Fibroblast of skin of back (primary cell): ENCODE measurements at places on chromosomes 2 and 18.

DNA sequence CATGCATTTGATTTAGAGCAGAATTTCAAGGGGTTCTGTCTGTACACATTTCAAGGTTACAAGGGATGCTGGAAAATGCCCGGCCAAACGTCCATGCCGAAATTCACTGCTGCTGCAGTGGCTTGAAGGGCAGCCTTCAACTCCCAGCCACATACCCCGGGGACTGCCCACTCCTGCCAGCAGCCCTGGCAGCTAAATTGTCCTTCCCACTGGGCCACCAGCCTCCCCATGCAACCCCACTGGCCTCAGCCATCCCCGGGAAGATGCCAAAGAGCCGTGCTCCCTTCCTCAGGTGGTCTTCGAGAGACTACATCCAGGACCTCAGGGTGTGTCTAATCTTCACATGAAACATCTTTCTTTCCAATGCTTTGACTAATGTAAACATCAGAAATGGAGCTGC lies 478.7 kb upstream of the MYT1L start:
- DNase-seq: no peak

- peak; percentile 77 for DNase-seq
Observed at GRCh38 chr2:73979686-73980085, 5.0 kb upstream of the TET3 start.

GRCh38 chr18:46343931-46344372 lies 239.8 kb downstream of the HAUS1 start:
- DNase-seq: no peak

DNA sequence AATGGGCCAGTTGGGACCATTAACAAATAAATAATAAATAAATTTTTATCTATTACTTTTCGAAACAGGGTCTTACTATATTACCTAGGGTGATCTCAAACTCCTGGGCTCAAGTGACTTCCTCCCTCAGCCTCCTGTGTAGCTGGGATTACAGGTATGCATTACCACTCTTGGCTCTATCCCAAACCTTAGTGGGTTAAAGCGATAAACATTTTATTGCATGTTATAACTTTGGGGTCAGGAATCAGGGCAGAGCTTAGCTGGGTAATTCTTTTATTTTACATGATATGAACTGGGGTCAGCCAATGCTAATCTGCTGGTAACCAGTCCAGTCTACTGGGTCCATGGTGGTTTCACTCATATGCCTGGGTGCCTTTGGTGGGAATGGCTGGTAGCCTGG lies 127.8 kb downstream of the MYO3B start:
- no peak for DNase-seq

DNA sequence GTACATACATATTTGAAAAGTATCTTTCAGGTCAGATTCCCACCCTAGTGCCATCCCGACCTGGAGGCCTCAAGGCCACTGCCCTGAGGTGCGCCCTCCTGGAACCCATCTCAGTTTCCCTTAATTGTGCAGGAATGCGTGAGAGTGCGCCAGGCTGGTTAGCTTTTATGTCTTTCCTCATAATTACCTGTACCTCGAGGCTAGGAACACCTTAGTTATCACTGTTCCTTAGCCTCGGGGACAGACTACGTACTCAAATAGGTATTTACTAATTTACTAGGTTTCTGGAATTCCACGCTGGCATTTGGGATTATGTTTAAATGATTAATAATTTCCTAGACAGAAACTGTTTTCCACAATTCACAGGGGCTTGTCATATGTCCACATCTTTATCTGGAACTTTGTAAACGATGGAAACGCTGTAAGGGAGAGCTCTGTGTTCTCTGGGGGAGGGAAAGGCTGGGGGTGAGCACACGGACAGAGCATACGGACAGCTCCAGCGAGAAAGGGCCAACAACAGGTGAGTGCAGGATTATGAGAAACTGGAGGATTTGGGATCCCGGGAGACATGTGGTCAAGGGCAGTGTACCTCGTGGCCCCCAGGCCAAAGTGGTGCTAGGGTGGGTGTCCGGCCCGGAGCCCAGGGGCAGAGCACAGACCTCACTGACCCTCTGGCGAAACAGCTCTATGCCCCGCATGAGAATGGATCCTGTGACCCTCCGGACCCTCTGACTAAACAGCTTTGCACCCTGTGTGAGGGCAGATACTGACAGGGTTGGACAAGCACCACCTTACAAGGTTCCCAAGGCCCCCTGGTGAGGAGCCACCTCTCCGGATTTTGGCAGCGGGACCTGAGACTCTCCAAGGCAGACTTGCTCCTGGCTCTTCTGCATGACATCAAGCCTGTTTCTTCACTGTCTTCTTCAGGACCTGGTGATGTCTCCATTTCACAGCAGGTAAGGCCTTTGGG lies 102.0 kb upstream of the PXDN start:
- no peak for DNase-seq

- no peak for DNase-seq
Observed at GRCh38 chr2:101860157-101860556, 131.6 kb upstream of the IL1R2 start.

DNA sequence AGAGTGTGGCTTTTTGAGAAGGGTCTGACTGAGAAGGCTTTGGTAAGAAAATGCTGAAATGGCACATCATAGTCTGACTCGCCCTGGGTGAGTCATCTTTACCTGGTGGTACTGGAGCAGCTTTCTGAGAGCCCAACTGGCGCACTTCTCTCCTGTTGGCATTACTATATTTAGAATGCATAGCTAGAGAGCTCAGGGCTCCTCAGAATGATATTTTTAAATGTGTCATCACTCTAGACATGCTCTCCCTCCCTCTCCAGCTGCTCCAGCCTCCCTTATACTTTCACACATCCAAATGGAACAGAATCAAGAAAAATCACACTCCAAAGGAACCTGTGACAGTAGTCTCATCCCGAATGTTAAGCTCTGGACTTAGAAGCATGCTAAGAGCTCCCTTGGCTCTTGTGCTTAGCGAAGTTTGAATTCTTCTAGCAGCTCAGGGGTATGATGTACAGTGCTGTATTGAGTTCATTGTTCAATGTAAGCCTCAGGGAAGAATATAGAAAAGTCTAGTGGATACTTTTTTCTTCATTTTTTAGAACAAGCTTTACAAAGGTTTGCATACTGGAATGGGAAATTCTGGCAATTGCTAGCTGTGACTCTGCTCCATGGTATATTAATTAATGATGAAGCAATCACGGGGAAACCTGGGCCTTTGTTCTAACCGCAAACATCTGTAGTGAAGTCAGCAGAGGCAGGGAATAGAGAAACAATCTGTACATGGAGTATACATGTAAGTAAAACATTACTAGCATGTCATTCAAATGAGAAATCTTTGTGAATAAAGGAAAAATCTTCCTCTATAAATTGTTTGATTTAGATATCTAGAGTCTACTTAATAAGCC lies 751.2 kb upstream of the NRXN1 start:
- peak; percentile 65 for DNase-seq

DNA sequence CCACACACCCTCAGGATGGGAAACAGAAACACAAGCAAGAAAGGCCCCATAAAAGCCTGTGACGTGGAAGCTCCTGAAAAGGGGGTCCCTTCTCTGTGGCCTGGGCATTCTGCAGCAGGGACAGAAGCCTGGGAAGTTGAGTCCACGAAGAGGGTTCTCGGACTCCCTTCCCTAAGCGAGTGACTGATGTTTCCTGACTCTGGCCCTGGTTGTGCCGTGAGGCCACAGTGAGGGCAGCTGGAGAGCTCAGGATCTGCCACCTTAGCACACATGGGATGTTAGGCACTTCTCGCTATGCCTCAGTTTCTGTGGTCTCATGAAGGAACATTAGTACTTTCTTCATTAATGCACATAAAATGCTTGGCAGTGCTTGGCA lies 87.2 kb upstream of the ZFP36L2 start:
- DNase-seq: no peak

DNA sequence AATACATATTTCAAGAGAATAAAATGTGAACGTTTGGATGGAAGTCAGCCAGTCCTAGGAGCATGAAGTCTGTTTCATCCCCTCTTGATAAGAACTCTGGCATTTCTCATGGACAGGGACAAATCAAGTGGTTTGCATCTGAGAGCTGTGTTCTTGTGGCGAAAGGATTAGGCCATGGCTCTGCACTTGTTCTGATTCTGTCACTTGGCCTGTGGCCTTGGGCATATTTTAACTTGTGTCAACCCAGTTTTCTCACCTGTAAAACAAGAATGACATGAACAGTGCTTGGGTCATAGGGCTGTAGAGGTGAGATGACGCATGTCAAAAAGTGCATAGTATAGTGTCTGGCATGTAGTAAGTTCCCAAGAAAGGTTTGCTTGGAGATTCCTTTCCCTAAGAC lies 125.8 kb downstream of the MGAT5 start:
- DNase-seq: no peak

DNA sequence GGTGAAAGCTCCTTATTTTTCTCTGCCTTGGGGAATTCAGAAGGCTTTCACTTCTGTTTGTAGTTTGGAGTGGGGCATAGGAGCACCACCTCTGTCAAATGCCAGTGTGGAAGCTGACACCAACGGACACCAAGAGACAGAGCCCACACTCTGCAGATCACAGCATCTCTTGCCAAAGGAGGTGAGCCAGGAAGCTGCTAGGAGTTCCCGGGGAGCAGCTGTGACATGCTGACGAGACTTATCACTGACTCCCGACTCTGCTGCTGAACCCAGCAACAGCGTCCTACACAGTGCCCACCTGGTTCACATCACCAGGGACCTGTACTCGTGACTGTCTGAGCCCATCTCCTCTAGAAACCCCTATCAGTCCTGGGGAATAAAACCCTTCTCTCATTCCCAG lies 8.1 kb downstream of the TEX51 start:
- no peak for DNase-seq

DNA sequence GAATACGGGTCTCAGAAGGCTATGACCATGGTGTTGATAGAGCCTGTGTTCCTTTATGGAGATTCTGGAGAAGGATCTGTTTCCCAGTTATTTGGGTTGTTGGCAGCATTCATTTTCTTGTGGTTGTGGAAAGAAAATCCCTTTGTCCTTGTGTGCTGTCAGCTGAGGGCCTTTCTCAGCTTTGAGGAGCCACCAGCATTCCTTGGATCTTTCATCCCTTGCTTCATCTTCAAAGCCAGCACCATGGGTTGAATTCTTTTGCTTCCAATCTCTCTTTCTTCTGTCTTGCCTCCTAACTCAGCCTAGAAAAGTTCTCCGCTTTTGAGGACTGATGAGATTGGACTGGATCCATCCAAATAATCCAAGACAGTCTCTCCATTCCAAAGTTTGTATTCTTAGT lies 103.2 kb upstream of the MMADHC start:
- DNase-seq: peak; percentile 31

- no peak for DNase-seq
Observed at GRCh38 chr2:218961229-218961628, 1.8 kb downstream of the CDK5R2 start.

- peak; percentile 67 for DNase-seq
Observed at GRCh38 chr18:74945774-74946545, 263.0 kb downstream of the PTGR3 start.

GRCh38 chr18:73750052-73750451 lies 397.6 kb downstream of the FBXO15 start:
- DNase-seq: no peak

- DNase-seq: no peak
Observed at GRCh38 chr2:55985406-55985805, 61.8 kb upstream of the EFEMP1 start.

GRCh38 chr2:2050446-2050845 lies 280.6 kb downstream of the MYT1L start:
- DNase-seq: no peak

GRCh38 chr2:151394509-151394908 lies 15.2 kb upstream of the RIF1 start:
- DNase-seq: no peak

- DNase-seq: no peak
Observed at GRCh38 chr2:65159261-65159660, 29.4 kb upstream of the RAB1A start.

DNA sequence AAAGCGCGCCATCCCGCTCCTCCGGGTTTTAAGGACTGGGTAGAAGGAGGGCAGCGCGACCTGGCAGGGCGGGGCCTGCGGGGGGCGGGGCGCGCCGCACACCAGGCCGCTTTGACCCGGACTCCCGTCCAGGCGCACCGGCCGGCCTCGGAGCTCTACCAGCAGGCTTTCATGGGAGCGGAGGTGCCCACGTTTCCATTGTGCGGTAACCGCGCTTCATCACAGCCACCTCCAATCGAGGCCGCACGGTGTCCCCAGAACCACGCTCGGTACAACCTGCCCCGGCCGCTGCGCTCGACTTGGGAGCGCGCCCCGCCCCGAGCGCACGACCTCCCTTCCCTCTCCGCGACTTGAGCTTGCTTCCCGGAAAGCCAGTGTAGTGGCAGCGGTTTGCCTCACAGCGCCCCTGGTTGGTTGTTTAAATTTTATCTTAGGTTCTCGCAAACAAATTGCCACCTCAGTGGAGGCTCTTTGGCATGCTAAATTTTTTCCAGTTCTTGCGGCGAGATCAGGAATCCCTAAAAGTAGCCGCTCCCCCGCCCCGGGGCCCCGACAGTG lies 280 bp upstream of the CYP1B1 start:
- peak; percentile 83 for DNase-seq

- no peak for DNase-seq
Observed at GRCh38 chr2:149423630-149424029, 93.2 kb downstream of the LYPD6 start.

DNA sequence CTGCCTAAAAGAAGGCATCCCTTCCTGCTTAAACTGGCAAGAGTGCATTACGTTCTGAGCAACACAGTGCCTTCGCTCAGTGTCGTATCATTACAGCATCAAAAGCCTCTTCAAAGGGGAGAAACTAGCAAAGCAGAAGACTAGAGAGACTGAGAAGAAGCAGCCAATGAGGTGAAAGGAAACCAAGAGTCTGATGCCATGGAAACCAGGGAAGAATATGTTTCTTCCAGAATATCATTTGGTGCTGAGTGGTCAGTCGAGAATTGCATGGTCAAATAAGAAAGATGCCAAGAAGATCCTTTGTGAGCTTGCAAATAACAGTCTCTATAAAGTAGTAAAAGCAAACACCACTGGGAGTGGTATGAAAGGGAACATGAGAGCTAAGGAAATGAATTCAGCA lies 312.1 kb upstream of the CHST9 start:
- no peak for DNase-seq

DNA sequence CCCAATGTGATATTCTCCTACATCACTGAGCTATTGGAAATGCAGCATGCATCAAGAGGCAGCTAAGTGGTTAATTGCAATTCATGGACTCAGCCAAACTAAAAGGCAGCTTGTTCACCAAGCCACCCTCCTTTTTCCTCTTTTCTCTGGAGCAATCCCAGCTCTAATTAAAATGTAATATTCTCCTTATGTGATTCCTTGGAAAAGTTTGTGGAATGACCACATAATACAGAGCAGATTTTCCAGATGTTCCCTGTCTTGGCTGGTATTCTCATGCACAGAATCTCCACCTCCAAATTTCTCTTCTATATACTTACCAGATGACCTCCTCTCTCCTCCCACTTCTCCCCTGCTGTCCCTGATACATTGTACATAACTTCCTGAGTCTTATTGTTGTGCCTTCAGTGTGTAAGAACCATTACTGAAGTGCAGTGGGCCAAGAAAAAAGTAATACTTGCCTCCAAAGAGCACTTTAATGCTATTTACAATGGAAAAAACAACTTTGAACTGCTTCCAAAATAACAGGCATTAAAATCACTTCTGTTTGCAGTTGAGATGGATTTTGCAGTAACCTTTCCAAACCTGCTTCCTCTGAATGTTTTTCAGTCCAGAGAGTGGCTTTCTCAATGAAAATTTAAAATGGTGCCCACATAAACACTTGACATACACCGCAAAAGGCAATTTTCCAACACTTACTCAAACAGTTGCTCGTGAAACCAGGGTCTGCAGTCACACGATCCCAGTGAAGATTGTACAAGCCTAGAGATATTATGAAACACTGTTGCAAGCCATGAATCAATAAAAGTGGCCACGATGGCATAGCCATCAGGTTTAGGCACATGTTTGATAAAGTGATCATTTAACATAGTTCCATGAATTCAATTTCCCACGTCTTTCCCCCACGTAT lies 258.0 kb downstream of the MTX2 start:
- no peak for DNase-seq

- DNase-seq: peak; percentile 79
Observed at GRCh38 chr18:58013241-58014211, 30.5 kb upstream of the NEDD4L start.
